ENCODE measurements at places on chromosomes 1 and 21. TPM values are rescaled to one million over a fixed set of nuclear protein-coding genes. Genes with fewer than 3 reads are reported as not detected.
A peak's percentile ranks its signal among the peaks of the same experiment; 100 is the strongest.

DNA sequence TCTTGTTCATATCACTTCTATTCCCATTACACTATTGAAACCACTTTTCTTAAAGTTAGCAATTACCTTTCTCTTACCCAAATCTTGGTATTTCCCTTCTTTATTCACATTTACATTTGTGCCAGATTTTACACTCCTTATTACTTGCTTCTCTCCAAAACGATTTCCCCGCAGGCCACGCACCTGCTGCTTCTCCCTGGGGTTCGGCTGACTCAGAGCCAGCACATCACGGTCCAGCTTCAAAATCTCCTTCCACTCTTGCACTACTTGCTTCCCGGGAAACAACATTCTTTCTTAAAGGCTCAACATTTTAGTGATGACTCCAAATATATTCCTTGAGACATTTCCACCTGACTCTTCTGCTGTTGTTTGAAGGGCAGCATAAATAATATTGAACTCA, 20.7 kb downstream of the LHX9 start:
- no peak for DNase-seq

The LMX1A gene
- not detected for total RNA-seq

- DNase-seq, result no peak
Observed at GRCh38 chr1:8902765-8903164, 24.3 kb upstream of the ENO1 start.

DNA sequence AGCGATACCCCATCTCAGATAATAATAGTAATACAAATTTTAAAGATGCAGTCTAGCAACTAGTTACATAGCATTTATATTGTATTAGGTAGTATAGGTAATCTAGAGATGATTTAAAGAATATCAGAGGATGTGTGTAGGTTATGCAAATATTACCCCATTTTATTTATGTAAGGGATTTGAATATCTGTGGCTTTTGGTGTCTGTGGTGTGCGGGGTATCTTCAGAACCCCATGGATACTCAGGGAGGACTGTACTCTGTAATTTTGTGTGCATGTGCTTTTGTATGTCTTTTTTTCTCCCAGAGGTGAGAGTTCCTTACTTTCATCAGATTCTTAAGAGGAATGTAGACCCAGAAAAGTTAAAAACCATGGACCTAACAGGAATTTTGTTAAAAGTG, 12.8 kb downstream of the RNF2 start:
- DNase-seq, result no peak

The CIART gene
- total RNA-seq, result 3.5 TPM

The AMY2B gene
- 1.4 TPM for total RNA-seq

- DNase-seq, result no peak
Observed at GRCh38 chr1:80003250-80003649, 996.7 kb upstream of the ADGRL4 start.

- DNase-seq, result peak; percentile 83
Observed at GRCh38 chr1:16187748-16188401, 24.6 kb downstream of the ARHGEF19 start.

DNA sequence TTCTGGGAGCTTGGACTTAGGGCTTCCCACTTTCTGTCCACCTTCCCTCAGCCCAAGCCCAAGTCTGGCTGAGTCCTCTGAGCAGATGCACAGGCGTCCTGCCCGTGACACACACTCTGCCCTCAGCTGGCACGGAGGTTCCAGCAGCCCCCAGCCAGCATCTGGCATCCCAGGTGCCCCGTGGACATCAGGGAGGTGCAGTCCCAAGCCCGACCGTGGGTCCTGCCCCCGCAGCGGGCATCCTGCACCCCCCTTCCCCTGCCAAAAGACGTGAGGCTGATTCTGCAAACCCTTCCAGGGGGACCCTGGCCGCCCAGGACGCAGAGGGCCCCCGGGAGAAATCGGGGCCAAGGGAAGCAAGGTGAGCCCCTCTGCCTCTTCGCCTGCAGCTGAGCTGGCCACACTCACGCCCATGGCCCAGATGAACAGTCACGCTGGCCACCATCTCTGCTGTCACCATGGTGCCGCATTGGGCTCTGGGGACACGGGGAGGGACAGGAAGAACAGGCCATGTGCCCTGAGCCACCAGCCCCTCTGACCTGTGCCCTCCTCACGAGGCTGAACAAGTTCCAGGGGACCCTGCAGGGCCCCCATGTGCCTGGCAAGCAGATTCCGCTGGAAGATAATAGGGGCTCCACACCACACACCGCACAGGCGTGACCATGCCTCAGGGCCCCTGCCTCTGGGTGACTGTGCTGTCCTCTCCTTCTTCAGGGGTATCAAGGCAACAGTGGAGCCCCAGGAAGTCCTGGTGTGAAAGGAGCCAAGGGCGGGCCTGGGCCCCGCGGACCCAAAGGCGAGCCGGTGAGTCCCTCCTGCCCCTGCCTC, 20.6 kb downstream of the COL6A2 start:
- DNase-seq, result no peak

- no peak for DNase-seq
Observed at GRCh38 chr1:3687504-3687903, 35.2 kb downstream of the TP73 start.

The E2F2 gene
- total RNA-seq, result 46.1 TPM

DNA sequence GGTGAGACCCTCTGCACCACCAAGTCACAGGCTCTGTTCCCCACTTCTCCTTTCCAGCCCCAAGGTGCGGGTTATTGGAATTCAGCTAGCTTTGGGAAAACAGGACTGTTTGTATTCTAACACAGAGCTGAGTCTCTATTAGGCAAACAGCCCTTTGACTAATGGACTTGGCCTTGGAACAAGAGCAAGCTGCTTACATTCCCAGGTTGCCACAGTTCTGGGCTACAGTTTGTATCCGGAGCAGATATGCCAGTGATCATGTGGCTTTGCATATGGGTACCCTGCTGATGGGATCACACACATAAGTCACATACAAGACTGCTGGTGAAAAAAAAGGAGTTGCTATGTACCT, 110.5 kb upstream of the COA6 start:
- DNase-seq, result no peak

All from A673 (cell line).